ENCODE measurements at places on chromosomes 4 and X.

DNA sequence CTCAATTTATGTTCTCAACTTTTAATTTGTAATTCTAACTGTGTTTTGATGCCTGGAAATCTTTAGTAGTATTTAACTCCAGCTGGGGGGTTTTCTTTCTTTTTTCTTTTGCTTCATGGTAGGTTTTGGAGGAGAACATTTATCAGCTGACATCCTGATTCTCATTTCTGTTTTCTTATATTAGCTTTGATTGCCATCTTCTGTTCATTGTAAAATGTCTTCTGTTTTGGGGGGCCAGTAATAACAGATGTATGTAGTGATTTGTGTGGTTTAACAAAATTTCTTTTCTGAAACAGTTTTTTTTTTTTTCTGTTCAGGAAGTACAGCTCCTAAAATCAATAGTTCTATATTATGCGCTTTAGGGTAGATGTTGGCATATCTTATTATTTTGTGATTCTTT is 182.2 kb downstream of the GABRB1 start:
- DNase-seq: no peak

DNA sequence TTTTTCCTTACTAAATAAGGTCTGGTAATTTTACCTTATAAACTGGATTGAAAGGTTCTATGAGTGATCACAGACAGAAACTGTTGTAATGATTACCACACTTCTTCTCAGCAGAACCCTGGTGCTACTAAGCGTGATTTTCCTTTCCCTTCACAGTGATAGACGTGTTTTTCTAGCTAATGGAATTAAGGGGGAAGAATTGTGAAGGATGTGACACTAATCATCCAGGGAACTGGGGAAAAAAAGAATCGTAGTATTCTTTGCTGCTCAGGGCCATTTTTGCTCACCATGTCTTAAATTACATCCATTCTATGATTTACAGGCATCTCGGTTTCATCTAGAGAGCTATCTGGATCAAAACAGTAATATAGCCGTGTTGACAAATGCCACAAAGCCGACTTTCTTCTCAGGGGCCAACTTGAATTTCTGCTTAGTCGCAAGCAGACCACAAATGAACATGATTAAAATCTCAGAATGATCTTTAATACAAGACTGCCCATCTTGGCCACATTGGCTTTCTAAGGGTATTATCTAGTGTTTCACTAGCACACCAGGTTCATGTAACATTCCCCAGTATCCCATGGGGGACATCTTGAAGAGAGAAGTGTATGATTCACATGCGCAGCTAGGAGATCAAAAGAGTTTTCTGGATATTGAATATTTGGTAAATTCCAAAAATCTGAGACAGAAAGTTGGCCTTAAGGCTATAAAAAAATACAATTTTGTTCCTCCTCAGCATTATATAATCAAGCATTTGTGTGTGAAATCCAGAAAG is 154.0 kb downstream of the UGT8 start:
- no peak for DNase-seq

GRCh38 chr4:12791536-12791935 is 692.6 kb downstream of the RAB28 start:
- no peak for DNase-seq

- DNase-seq: no peak
Measured at GRCh38 chr4:149441338-149441737, 374.3 kb downstream of the IQCM start.

GRCh38 chr4:186557486-186557885 is 2.1 kb upstream of the MTNR1A start:
- no peak for DNase-seq

GRCh38 chr4:121669163-121669550 is 27.6 kb downstream of the ANXA5 start:
- DNase-seq: no peak

DNA sequence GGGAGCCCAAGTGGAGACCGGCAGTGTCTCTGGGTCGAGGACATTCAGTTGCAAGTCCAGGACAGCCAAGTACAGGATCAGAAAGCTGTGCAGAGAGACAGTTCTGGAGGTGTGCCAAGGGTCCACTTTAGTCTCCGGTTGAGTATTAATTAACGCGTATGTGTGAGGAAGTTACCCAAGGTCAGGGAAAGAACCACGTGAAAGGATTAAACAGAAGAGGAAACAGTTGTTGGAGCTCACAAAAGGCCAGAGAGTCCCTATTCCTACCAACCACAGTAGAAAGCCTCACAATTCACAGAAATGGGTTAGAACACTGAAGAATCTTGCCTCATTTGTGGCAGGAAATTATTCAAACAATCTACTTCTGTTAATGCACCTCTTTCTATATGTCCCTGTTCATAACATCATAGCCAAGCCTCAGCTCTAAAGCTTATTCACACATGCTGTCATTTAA is 17.9 kb upstream of the NSUN7 start:
- peak; percentile 91 for DNase-seq

DNA sequence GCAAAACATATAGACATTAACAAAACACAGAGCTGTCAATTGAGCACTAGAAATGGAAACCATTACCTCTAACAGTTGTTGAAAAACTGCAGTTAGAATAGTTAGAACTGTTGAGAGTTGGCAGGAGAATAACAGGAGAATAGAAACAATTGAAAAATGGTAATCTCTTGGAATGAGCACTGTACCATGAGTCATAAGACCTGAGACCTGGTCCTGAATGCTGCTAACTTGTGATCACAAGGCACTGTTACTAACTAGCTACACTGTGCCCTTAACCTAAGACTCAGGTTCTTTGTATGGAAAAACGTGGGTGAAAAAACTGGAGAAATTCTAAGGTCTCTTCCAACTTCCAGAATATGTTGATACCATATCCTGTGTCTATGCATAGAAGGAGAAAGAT is 29.3 kb downstream of the FAM114A1 start:
- DNase-seq: no peak

DNA sequence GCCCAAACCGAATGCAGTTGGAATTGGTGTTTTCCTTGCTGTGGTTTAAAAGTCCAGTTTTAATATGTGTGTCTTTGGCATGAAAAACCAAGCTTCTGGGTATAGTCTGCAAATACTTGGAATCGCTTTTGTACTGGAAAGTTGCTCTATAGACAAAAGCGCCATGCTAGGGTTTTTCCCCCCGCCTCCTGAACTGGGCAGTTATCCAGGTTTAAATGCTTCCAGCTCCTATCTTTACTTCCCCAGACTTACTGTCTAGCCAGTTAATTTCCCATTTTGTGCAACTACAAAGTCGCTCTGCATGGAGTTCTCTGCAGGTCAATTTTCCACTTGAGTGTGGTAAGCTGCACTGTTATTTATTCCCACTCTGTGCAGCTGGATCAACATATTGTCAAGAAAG is 2.7 kb downstream of the RASL11B start:
- no peak for DNase-seq

DNA sequence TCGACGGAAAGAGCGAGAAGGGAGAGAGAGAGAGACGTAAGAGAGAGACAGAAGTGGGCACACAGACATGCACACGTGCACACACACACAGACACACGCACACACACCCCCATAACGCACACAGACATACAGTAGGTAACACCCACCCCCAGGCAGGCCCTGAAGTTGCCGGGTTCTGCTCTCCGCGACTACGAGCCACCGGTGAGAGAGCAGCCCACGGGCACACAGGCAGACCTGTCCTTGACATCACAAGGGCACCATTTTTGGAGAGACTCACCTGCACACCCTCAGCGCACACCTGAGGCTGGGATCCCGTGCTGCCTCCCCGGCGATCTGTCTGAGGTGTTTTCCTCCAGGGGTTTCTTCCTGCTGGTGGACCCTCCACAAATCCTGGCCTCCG is 1171.0 kb upstream of the PCDH10 start:
- no peak for DNase-seq

DNA sequence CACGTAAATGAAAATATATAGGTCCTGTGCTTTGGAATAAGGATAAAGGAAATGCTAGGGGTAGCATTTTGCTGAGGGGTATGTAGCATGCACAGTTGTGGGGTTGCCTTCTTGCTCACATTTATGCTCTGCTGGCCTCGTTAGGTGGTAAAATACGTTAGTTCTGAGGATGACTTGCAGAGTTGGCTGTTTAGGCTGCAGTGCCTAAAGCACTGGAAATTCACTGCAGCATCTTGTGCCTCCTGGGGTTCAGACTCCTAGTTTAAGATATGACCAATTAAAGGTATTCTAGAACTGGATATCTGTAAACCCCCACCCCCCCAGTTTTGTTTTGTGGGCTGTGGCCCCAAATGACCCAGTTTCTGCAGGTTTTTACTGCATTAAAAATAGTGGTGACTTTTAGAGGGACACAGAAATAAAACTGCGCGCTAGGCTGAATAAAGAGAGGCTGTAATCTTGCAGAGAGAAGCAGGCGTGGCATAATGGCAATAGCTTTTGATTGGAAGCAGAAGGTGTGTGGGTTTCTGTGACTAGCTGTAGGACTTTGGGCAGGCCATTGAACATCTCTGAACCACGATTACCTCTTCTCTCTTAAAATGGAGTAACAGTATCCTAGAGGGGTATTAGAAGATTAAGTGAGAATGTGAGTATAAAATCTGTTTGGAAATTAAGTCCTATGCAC is 79.3 kb downstream of the REPS2 start:
- DNase-seq: no peak

DNA sequence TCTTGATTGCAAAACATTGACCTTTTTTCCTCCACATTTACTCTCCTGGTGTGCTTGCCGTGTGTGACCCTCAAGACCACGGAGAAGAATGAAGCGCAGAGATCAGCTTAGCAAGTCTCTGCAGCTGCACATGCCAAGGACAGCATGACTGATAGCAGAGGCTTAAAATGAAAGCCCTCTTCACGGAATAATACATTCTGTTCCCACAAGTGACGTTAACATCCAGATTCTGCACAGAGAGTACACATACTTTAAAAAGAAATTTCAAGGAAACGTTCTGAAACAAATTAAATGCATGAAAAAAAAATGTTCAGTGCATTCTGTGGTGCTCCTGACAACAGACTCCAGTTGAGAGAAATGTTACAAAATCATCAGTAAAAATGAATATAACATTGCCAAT is 60.9 kb downstream of the SLC7A11 start:
- DNase-seq: no peak

- no peak for DNase-seq
Measured at GRCh38 chr4:2827071-2827873, 16.4 kb upstream of the ADD1 start.

DNA sequence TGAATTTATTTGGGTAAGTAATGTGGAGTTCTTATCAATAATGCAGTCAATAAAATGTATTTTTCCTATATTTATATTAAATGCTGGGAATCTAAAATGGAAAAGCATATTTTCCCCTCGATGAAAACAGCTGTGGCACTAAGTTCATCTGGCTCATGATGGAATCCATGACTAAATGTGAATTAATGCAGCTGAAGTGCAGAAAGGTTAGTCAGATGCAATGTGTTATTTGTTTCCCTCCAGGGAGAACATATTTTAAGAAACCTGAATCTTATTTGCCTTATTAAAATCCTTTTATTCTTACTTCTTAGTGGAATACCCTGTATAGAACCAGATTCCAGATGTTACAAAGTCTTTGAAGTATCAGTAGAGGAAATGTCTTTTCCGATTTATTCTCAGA is 247.9 kb downstream of the ARHGAP24 start:
- no peak for DNase-seq

- no peak for DNase-seq
Measured at GRCh38 chrX:149374751-149375150, 130.4 kb downstream of the IDS start.

GRCh38 chr4:98838977-98839618 is 89.8 kb downstream of the EIF4E start:
- DNase-seq: peak; percentile 2

DNA sequence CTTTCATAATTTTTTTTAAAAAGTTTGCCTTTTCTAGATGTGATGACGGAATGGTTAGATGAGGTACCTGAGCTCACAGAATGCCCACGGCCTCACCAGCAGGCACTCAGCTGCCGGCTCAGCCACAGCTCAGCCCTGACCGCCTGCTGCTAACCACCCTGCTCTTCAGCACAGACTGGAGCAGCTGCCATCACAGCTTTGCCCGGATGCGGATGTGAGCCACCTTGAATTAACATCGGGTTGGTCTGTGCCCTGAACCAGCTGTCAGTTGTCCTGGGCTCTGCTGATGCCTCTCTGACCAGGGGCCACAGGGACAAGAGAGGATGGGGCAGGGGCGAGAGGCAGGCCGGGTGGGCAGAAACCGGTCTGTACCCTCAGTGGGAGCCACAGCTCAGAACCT is 93.3 kb downstream of the HMX1 start:
- DNase-seq: no peak

DNA sequence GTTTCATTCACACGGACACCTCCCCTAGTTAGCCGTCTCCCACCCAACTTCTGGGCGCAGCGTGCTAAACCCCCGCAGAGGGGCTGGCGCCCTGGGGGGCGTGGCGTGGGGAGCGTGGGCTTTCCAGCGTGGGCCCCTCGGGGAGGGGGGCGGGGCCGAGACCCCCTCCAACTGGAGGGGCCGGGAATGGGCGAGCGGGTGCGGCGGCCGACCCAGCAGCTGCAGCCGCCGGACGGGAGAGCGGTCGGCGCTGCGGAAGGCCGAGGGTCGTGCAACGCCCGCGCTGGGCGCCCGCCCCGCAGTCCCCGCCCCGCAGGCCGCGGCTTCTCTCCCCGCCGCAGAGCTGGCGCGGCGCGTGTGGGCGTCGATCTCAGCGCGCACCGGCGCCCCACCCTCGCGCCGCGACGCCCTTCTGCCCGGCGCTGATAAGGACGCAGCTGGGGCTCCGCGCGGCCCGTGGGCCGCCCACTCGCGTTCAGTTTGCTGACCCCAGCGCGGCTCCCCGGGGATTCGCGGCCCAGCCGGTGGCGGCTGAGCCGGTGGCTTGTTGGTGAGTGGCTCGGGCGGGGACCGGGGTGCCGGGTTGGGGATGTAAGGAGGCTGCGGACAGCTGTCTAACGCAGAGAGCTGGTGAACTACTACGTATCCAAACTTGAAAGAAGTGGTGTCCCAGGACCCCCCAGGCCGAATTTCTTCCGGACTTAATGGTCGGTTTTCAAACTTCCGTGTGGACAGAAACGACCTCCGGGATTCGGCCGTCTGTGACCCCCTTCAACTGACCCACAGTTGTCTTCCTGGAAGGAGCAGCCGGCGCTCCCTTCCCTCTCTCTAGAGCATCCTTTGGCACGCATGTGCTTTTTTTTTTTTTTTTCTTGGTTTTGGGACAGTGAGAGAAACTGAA is 1.5 kb downstream of the FHDC1 start:
- peak; percentile 23 for DNase-seq

GRCh38 chr4:135840781-135841180 is 1639.2 kb upstream of the PABPC4L start:
- DNase-seq: no peak

DNA sequence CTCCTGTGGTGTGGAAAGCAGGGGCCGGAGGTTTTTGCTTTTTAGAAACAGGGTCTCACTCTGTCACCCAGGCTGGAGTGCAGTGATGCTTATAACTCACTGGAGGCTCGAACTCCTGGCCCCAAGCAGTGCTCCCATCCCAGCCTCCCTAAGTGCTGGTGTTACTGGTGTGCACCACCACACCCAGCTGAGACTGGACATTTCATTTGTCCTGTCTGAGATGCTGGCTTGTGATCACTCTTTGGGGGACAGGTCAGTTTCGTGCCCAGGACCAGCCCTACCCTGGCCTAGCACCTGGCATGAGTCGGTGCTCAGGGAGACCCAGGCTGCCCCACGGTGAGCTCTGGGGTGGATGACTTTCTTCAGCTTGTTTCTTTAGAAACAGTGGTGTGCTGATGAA is 11.3 kb downstream of the PSAPL1 start:
- DNase-seq: no peak
